ENCODE measurements at places on chromosomes 7 and 10.

DNA sequence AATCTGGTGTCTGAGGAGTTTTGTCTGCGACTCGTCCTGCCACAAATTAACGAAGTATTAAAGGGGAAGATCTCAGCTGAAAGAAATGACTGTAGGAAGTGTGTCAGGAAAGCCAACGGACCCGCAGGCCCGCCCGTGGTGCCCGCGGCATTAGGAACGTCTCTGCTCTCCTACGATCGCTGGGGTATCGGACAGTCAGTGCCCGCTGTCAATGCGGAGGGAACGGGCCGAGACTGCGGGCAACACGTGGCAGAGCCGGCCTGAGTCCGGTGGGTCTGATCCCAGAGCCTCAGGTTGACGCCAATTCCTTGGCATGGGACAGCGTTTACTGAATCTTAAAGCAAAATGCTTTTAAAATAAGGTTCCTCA lies 128.7 kb downstream of the KBTBD2 start:
- no peak for DNase-seq

DNA sequence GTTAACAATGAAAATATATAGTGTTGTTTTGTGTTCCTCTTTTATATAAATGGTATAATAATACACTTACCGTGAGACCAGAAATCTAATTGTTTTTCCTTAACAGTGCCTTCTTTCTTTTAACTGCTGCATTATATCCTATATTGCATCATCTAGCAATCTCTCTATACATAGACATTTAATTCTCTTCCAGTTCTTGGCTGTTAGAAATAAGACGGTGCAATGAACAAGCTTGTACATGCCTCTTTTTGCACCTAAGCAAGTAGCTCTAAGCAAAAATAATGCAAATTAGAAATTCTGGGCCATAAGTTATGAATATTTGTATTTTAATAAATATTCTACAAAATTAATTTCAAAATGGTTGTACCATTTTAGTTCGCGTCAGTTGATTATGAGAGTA lies 55.9 kb upstream of the AHR start:
- DNase-seq: no peak

DNA sequence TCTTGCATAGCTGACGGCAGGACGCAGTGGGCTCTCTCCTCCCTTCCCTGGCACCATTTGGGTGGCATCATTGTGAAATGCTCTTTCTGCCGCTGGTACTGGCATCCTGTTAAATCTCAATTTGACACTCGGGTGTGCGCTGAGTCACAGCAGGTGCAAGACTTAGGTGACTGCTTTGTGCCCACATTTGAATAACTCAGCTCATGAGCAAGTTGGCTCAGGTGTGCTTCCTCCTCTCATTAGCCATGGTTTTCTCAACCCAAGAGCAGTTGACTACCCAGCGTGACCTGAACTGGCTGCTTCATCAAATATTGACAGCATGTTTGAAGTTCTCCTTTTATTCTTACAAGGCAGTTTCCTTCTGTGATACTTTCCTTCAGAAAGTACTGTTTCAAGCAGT lies 24.6 kb upstream of the NFE2L3 start:
- DNase-seq: no peak

GRCh38 chr7:38178695-38179344 lies 775 bp downstream of the STARD3NL start:
- no peak for DNase-seq

DNA sequence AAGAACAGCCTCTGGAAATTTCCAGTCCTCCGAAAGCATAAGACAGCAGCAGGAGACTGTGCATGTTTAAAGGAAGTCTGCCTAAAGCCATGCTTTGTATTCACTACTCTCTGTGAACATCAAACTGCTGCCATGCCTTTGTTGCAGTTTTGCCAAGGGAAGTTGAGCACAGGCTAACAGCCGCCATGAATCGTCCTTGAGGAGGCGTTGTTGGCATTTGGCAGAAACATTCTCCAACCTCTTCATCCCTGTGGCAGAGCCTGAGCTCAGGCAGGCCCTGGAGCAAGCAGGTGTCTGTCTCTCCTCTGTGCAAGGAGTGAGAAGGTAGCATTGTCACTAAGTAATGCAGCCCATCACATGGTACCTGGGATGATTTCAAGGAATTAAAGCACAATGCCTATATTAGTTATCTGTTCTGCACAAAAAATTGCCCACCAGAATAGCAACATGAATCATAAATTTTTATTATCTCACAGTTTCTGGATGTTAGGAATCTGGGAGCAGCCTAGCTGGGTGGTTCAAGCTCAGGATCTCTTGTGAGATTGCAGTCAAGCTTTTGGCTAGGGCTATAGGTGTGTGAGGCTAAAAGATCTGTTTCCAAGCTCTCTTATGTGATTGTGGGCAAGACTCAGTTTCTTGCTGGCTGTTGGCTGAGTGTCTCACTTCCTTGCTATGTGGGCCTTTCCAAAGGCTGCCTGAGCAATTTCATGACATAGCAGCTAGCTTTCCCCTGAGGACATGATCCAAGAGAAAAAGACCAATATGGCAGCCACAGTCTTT lies 46.5 kb upstream of the KIAA1217 start:
- DNase-seq: no peak

DNA sequence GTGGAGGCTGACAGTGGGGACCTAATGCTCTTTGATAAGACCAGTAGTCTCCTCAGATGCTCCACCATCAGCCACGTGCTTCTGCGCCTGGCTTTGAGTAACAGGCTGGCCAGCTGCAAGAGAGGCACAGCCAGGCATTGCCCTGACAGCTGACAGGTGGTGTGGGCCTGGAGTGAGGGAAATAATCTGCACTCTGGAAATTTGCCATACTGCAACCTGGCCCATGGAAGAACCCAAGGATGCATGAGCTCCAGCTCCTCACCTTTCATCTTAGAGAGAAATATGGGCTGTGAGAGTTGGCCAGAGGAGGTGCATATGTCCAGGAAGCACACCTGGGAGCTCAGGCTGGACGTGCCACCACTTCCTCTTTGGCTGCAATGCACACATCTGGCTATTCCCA lies 118.9 kb downstream of the PLXDC2 start:
- no peak for DNase-seq

DNA sequence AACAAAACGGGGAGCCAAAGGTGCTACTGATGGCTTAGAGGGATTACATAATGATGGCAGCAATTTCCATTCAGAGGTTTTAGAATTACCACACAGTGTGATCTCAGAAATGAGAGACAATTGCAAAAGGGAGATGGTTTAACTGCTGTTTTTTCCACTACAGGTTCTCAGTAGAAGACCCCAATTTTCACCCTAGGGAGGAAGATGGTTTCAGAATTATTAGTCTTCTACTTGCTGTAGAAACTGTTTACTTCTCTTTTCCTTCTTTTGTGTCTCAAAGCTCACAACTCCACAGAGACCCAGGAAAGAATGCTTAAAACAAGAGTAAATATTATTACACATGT lies 226.5 kb downstream of the INHBA start:
- no peak for DNase-seq

- no peak for DNase-seq
Measured at GRCh38 chr7:141860207-141860606, 18.9 kb upstream of the PRSS37 start.

GRCh38 chr7:135981958-135982646 lies 4.9 kb upstream of the MTPN start:
- no peak for DNase-seq

DNA sequence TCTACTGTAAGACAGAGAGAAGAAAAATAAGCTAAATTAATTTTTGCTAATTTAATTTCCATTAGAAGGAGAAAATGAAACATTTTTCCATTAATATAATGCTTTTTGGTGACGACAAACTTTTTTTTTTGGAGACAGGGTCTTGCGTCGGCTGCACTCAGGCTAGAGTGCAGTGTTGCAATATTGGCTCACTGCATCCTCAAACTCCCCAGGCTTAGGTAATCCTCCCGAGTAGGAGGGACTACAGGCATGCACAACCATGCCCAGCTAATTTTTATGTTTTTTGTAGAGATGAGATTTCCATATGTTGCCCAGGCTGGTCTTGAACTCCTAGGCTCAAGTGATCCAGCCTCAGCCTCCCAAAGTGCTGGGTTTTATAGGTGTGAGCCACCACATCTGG lies 229.8 kb upstream of the LRRN3 start:
- no peak for DNase-seq

GRCh38 chr10:77290528-77291155 lies 347.0 kb downstream of the KCNMA1 start:
- no peak for DNase-seq

GRCh38 chr7:107712025-107712424 lies 31.9 kb upstream of the CBLL1 start:
- DNase-seq: no peak

GRCh38 chr7:84781838-84782237 lies 405.0 kb downstream of the SEMA3D start:
- DNase-seq: no peak

- no peak for DNase-seq
Measured at GRCh38 chr7:77561352-77561751, 24.3 kb downstream of the PTPN12 start.

DNA sequence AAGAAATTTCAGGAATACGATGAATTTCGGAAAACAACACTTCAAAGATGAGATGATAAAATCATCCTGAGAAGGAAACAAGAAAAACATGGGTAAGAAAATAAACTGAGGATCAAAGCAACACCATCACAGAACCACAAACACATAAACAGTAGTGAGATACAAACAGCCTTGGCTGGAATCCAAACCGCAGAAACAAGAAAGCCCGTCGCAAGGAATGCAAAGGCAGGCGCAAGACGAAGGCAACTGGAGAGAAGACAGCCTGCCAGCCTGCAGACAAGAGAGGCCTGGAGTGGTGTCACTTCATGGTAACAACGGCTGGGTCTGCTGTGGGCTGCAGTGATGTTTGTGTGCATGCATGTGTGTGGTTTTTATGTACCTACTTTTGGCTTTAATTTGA lies 61.8 kb upstream of the DRGX start:
- no peak for DNase-seq

GRCh38 chr7:155427411-155428038 lies 30.4 kb upstream of the EN2 start:
- DNase-seq: no peak

DNA sequence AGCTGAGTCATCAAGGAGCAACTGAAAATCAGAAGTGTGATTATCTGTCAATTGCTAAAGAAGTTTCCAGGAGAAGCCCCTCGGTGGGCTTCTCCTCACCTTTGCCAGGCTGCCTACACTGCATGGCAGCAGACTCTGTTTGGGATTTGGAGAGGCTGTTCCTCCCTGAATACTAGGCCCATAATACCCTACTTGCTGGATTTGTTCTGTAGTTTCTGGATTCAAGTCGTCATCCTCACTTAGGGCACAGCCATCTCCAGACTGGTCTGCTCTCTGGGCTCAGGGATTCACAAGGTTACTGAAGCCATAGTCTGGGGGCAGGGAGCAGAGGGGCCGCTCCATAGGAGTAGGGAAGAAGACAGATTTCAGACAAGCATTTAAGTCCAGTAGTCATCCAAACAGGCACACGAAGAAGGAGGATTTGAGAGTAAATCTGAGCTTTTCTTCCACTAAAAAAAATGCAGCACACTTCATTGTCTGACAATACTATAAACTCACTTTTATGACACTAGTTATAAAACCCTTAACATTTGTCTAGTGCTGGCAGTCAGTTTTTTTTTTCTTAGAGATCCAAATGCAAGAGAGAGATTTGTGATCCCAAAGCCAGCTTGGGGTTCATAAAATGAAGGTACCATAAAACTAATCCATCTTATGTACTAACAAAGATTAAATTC lies 723.3 kb downstream of the GRID1 start:
- no peak for DNase-seq

DNA sequence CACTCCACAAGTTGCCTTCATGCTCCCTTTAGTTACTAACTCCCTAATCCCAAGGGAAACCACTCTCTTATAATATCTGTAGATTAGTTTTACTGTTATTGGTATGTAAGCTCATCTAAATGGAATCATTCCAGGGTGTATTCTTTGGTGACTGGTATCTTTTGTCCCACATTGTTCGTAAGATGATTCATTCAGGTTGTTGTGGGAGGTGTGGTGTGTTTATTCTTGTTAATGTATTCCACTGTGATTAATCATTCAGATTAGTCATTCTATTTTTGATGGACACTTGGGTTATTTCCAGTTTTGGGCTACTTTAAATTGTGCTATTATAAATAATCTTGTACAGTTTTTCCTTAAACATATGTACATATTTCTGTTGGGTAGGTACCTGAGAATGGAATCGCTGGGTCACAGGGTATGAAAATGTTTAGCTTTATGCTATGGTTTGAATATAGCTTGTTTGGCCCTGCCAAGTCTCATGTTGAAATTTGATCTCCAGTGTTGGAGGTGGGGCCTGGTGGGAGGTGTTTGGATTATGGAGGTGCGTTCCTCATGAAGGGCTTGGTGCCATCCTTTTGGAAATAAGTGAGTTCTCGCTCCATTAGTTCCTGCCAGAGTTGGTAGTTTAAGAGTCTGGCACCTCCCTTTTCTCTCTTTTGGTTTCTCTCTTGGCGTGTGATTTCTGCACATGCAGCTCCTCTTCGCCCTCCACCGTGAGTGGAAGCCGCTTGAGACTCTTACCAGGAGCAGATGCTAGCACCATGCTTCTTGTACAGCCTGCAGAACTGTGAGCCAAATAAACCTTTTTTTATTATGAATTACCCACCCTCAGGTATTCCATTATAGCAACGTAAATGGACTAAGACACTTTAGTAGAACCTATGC lies 13.8 kb downstream of the BTRC start:
- DNase-seq: no peak

- DNase-seq: no peak
Measured at GRCh38 chr7:71343039-71343438, 211.1 kb downstream of the GALNT17 start.

DNA sequence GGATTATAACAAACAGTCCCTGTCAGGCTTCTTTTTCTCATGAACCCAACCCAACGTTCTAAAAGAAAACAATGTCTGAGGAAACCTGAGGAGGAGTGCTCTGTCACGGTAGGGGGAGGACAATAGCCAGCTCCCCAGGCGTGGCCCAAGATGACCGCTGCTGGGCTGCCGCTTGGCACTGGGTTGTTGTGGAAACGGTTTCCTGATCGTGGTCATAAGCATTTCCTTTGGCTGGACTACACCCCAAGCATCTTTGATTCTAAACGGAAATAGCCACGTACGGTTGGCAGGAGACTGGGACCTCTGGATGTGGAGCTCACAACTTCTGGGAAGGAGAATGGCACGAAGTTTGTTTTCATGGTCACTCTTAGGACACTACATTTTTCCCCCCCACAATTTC lies 30.4 kb upstream of the DMBT1 start:
- no peak for DNase-seq

GRCh38 chr10:13440185-13441061 lies 88.4 kb downstream of the BEND7 start:
- DNase-seq: peak; percentile 63

GRCh38 chr7:51639661-51640334 lies 323.2 kb upstream of the COBL start:
- DNase-seq: no peak
